ENCODE measurements at places on chromosomes 11 and 22.

- DNase-seq = no peak
Measured at GRCh38 chr11:74577624-74578396, 14.6 kb upstream of the POLD3 start.

- no peak for DNase-seq
Measured at GRCh38 chr11:120645639-120646038, 134.1 kb downstream of the GRIK4 start.

- no peak for DNase-seq
Measured at GRCh38 chr11:61403658-61404057, 11.3 kb downstream of the TMEM216 start.

- DNase-seq = no peak
Measured at GRCh38 chr11:35030716-35031213, 108.2 kb upstream of the CD44 start.

Data from caudate nucleus (tissue), 63 donors.